ENCODE measurements at places on chromosomes 16 and 17.

GRCh38 chr17:56781906-56782305, 51.8 kb downstream of the C17orf67 start:
- no peak for DNase-seq

- no peak for DNase-seq
Observed at GRCh38 chr16:14416184-14416583, 213.9 kb downstream of the PARN start.

- DNase-seq = no peak
Observed at GRCh38 chr17:65629234-65629690, 67.8 kb upstream of the AXIN2 start.

GRCh38 chr17:80646328-80646727, 101.7 kb downstream of the RPTOR start:
- no peak for DNase-seq

GRCh38 chr16:87984632-87985267, 33.5 kb downstream of the BANP start:
- no peak for DNase-seq

GRCh38 chr17:74206332-74206818, 2.9 kb downstream of the RPL38 start:
- DNase-seq = no peak

GRCh38 chr16:84532855-84533486, 28.5 kb upstream of the MEAK7 start:
- DNase-seq = no peak

DNA sequence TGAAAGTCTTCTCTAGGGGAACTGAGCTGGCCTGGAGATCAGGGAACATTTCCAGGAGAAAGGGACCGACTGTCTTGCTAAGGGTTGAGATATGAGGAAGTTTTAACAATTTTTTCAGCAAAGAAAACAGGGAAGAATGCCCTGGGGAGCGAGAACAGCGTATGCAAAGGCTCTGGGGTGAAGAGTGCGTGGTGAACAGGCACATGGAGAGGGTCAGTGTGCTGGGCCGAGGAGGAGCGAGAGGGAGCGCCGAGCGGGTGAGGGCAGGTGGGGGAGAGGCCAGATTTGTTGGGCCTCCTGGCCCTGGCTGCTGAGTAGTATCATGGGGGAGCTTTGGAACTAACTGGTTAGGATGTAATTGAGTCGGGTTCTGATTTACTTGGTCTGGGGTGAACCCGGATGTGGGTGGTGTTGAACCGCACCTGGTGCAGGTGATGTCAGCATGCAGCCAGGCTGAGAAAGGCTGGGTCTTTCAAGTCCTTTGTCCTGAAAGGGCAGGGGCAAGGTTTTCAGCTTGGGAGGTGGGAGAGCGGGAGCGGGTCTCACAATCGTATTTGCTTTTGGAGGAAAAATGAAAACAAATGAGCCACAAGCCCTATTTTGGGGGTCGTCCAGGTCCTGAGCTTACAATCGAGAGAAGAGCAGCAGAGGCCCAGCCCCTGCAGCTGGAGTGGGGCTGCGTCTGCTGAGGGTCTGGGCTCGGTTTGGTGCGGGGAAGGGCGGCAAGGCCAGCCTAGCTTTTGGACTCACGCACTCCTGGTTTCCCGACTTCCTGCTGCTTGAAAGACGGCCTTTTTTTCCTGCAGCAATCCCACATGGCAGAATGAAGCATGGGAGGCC, 11.1 kb upstream of the WFDC1 start:
- no peak for DNase-seq

GRCh38 chr16:24973809-24974461, 41.2 kb downstream of the ARHGAP17 start:
- no peak for DNase-seq

DNA sequence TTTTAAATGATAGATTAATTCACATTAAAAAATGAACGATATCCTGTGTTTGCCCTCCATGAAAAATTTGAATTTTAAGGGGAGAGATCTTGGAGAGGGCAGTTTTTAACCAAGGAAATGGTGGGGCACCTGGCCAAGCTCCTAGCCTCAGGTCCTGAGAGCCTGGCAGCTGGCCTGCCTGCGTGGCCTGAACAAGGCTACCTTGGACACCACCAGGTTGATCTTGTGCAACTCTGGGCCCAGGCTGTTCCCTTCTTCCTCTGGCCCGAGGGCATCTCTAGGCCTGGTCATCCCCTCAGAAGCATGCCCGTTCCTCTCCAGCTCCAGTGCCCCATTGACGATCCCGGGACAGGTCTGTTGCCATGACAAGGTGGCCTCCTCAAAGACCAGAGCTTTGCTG, 33.4 kb upstream of the LONP2 start:
- DNase-seq = no peak

DNA sequence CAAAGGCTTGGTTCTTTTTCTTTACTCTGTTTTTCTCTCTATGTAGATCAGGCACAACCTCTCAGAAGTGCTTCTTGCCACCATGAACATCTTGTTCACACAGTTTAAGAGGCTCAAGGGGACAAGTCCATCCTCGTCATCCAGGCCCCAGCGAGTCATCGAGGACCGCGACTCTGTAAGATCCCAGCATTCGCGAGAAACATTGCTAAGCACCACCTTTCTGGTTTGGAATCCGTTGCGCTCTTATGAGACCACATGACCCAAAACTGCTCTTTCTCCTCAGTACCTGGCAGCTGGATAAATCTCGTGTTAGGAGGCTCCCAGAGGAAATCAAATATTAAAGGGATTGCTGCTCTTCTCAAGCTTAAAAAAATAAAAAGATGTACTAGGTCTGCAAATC, 23.3 kb upstream of the SLC12A3 start:
- no peak for DNase-seq

- no peak for DNase-seq
Observed at GRCh38 chr16:90031186-90031930, 12.1 kb upstream of the DBNDD1 start.

DNA sequence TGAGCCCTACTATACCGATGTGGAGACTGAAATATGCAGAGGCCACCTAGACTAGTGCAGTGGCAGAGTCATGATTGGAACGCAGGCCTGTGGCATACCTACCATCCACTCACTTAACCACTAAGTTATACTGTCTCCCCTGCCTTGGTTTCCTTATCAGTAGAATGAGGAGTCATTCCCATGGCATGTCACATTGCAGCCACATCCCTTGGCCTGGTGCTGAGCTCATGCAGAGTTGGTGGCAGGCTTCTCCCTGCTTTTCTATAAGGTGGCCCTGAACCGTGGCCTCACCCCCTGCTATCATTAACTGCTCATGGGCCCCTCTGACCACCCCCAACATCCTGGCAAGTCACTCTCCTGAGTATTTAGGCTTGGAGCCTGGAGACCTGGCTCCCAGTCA, 212.5 kb downstream of the KATNIP start:
- DNase-seq = no peak

GRCh38 chr17:68255731-68256538, 8.1 kb downstream of the AMZ2 start:
- DNase-seq = no peak

- DNase-seq = no peak
Observed at GRCh38 chr17:12982224-12982623, 35.6 kb downstream of the ELAC2 start.

GRCh38 chr17:29255926-29256522, 9.4 kb downstream of the CRYBA1 start:
- DNase-seq = no peak

GRCh38 chr16:69542974-69543373, 22.8 kb upstream of the NFAT5 start:
- DNase-seq = no peak

GRCh38 chr17:17177176-17177575, 29.0 kb downstream of the PLD6 start:
- DNase-seq = no peak

- DNase-seq = peak; percentile 63
Observed at GRCh38 chr17:73359987-73360410, 48.2 kb upstream of the CDC42EP4 start.

- DNase-seq = no peak
Observed at GRCh38 chr16:27189335-27189972, 13.9 kb upstream of the KDM8 start.

- no peak for DNase-seq
Observed at GRCh38 chr17:28368306-28368831, 1.7 kb downstream of the VTN start.

- DNase-seq = no peak
Observed at GRCh38 chr17:1169221-1169928, 10.4 kb downstream of the ABR start.

DNA sequence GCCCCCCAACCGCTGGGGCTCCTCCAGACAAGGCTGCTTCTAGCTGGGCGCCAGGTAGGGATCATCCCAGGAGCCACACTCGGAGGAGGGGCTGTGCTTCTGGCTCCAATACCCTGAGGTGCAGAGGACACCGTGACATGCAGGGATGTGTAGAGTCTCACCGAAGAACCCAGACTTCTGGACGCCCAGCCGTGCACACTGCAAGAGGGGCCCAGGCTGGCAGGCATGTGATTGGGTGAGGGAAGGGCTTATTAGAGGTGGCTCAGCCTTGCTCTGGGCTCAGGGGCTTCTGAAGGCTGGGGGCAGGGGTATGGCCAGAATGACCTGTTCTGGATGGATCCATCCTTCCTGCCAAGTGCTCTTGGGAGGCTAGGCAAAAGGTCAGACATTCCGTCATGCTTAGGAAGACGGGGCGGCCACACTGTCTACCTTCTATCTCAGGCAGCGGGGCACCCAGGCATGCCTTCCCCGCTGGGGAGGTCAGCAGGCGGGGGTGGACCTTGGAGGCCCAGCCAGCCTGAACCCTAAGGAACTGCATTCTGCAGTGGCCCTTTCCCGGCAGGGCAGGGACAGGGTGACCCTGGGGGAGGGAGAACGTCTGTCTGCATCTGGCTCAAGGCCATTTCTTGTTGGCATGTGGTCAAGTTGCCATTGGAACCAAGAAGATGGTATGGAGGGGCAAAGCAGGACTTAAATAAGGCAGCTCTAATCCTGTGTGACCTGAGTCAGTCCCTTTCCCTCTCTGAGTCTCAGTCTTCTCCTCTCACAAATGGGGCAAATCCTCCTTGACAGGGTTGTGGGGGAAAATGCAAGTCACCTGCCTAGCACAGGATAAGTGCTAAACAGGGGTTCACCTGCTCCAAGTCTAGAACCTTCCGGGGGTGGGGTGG, 5.8 kb upstream of the ADGRG1 start:
- DNase-seq = no peak

DNA sequence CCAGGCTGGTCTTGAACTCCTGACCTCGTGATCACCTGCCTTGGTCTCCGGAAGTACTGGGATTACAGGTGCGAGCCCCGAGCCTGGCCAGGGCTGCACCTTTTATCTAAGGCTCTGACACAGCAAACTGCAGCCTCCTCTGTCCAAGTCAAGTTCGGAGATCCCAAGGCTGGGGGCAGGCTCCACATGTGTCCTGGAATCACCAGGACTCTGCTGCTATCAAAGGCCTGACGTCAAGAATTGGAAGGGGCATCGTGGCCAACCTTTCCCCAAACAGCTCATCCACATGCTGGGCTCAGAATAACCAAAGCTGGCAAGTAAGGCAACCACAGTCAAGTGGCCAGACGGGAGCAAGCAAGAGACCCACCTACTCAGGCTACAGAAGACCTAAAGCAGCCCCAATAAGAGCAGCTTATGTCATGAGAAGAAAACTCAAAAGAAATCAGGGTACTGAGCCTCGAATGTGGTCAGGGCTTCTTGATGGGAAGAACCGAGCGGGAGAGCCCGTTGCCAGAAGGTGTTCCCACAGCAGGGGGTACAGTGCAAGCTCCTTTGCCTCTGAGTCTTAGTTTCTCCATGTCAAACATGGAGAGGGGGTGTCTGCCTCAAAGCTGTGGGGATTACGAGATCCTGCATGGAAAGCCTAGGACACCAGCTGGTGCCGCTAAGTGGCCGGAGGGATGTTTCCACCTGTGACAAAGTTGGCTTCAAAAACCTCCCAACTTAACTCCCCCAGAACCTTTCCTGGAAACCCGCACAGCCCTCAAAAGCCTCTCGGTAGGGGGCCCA, 7.9 kb downstream of the MYBBP1A start:
- no peak for DNase-seq

- DNase-seq = no peak
Observed at GRCh38 chr16:51164574-51164973, 13.5 kb upstream of the SALL1 start.
